ENCODE measurements at places on chromosomes 6 and 20.

DNA sequence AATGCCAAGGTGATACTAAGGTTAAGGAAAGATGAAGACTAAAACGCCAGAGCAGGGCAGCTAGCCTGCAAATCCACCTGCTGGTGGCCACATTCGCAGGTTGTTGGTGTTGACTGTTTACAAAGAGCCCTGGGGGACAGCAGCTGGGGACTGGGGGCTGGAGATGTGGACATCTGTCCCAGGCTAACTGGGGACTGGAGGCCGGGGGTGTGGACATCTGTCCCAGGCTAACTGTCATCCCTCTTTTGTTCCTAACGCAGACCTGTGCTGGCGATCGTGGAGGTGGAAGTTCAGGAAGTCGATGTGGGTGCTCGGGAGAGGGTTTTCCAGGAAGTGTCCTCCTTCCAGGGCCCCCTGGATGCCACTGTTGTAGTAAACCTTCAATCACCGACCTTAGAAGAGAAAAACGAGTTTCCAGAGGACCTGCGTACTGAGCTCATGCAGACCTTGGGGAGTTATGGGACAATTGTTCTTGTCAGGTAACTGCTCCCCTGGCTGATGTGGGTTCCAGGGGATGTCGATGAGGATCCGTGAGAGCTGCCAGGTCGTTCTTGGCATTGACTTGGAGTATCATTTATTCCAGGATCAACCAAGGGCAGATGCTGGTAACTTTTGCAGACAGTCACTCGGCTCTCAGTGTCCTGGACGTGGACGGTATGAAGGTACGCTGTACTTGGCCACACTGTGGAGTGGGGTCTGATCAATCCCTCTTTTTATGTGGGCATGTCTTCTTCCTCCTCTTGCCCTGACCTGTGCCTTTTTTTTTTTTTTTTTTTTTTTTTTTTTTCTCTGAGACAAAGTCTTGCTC lies 87.0 kb downstream of the SERAC1 start:
- DNase-seq, result no peak

- DNase-seq, result no peak
These were observed 98.0 kb downstream of the SNAP25 start for GRCh38 chr20:10316582-10316981.

GRCh38 chr6:13941902-13942301 lies 17.1 kb downstream of the RNF182 start:
- DNase-seq, result no peak

- DNase-seq, result no peak
These were observed 19.5 kb upstream of the NFATC2 start for GRCh38 chr20:51562027-51562331.

DNA sequence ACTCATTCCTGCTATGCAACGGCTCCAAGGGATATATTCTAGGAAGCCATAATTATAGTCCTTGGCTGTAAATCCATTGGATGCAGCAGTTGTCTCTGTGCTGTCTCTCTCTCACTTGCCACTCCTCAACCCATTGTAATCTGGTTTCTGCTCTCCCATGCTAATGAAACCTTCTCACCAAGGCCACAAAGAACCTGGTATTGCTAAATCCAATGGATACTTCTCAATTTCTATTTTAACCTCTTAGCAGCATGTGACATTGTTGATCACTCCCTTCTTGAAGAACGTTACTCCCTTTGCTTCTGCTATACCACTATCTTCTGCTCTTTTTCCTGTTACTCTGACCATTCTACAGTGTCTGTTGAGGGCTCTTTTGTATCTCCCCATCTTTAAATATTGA lies 39.8 kb upstream of the GCLC start:
- no peak for DNase-seq

DNA sequence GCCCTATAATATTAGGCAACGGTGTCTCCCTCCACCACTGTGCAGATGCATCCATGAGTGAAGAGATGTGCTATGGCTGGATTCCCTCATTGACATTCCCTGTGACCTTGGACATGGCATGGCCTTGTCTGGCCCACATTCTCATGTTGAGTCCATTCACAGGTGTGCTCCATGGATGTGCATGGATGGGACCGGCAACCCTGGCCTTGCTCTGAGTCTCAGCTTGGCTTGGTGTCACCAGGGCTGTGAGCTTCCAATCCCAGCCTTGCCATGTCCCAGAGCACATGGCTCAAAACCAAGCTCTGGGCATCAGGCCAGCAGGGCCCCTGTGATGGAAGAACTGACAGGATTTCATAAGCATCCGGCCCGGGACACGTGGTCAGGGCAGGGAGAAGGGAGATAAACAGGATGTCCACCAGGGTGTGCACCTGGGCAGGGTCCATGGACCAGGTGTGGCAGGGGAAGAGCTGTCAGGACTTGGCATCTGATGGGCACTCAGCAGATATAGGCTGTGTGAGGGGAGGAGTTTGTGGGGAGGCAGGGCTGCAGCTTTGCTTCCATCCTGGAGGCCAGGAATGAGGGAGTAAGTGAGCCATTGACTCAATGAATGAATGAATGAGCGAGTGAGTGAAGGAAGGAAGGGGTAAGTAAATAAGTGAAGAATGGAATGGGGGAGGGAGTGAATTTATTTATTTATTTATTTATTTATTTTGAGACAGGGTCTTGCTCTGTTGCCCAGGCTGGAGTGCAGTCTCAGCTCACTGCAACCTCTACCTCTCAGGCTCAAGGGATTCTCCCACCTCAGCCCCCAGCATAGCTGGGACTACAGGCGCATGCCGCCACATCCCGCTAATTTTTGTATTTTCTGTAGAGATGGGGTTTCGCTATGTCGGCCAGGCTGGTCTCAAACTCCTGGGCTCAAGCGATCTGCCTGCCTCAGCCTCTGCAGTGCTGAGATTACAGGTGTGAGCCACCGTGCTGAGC lies 15.7 kb downstream of the NRSN2 start:
- peak; percentile 96 for DNase-seq

GRCh38 chr6:20433929-20434328 lies 32.2 kb downstream of the E2F3 start:
- no peak for DNase-seq

DNA sequence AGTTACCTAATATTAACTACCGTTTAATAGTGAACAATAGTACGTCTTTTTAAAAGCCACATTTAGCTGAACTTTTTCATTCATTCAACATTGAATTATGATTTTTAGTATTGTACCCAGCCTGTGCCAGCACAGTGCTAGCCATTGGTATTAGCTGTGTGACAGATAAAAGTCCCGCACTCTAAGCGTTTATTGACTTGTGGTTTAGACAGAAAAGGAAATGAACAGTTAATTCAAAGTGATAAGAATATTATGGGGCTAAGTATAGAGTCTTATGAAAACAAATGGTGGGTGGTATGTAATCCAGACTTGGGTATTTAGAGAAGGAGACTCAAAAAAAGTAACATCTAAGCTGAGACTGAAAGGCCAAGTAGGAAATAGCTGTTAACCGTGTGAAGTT lies 202.3 kb downstream of the RPS12 start:
- DNase-seq, result no peak

- no peak for DNase-seq
These were observed 259.9 kb upstream of the MARCKS start for GRCh38 chr6:113597231-113597583.

- no peak for DNase-seq
These were observed 146.4 kb downstream of the SLC22A3 start for GRCh38 chr6:160494576-160494975.

DNA sequence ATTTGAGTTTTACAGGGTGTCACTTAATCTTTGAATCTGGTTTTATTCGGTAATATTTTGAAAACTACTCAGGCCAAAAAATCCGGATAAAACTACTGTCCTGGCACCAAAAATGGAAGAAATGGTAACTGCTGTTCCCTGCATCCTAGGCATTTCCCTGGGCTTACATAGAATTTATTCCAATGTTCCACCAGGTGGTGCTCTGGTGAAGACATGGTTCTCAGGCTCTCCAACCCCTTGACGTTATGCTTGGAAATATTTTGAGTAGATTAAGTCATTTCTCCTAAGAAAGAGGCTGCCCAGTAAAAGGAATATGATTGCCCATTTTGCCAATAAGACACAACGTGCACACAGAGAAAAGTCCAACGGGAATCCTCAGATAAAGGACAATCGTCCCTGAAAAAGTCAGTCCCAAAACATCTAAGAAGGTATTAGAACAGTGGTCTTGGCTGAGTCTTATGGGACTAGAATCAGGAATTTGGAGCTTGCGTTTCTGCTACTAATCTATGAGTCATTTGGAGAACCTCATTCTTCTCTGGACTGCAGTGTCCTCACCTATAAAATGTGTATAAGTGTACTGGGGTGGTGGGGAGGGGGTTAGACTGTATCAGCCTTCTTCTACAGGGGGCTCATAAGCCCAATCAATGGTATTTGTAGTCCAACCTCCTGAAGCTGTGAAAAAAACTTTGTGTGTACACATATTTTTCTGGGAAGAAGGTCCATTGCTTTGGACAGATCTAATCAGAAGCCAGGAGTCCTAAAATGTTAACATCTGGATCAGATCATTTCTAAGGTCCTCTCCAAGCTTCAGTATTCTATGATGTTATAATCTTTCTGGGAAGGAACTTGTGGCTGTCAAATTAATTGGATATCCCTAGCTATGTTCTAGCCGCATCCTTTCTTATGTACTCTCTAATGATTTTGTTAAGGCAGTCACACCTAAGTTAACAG lies 131.0 kb upstream of the BMP2 start:
- DNase-seq, result peak; percentile 81

GRCh38 chr6:152295346-152295745 lies 341.8 kb downstream of the SYNE1 start:
- peak; percentile 45 for DNase-seq

- DNase-seq, result no peak
These were observed 19.8 kb upstream of the POLR1H start for GRCh38 chr6:30041221-30041620.

DNA sequence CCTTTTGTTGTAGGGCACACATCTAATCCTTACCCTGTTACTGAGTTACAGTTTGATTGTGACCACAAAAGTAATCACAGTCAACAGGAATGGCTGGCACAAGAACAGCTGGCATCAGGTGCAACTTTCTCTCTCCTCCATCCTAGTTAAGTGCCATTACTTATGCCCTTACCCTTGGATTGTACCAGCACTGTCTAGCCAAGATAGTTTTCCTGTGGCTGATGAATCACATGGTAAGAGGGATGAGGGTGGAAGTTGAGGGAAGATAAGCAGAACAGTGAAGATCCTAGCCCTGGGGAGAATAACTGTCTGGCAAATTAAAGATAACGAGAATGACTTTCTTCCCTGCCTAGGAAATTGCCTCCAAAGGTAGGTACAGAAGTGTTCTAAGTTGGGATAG lies 42.0 kb downstream of the RNF217 start:
- no peak for DNase-seq

DNA sequence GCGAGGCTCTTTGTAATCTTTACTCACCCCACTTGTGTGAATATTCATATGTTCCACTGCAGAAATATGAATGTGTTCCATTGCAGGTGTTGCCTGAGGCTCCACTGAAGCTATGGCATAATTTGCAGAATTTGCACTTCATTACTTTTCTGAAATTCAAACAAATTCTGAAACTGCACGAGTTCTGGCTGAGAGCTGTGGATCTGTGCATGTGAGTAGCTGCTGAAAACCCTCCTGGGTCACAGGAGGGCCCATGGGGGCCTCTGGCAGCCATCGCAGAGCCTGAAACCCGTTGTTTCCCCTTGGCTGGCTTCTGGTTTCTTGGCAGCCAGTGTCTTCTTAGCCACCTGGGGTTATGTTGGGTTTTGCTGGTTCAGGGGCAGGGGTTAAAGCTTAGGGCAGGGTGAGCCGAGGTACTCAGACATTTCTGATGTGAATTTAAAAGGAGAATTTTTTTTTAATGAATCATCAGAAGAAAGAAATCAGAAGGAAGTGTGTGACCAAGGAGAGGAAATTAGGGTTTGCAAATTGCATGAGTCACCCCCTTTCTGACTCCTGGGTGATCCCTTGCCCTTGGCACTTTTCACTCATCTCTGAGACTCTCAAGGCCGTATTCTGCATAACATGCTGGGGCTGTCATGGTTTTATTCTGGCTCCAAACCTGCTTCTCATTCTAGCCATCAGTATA lies 40.6 kb downstream of the TOX2 start:
- peak; percentile 95 for DNase-seq
